Activated T-cell treated with anti-CD3 and anti-CD28 coated beads, Interleukin-2, amount 50 U/mL, for 1 hour (primary cell): ENCODE measurements at places on chromosomes 7 and 10.

DNA sequence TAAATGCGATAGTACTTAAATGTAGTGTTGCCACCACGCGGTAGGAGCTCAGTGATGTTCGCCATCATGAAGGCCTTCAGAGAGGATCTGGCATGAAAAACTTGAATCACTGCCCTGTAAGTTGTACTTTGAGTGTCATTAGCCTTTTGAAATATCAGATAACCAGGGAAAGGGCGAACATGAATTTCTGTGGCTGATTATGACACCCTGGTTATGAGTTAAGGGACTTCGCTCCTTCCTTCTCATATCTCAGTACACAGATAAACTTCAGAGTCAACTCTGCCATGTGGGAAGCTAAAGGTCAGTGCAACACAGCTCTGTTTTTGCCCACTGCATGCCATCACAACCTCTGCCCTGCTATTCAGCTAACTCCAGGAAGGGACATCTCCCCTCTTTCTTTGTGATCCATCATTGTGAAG, 8.9 kb upstream of the ACSL5 start:
- no peak for DNase-seq

DNA sequence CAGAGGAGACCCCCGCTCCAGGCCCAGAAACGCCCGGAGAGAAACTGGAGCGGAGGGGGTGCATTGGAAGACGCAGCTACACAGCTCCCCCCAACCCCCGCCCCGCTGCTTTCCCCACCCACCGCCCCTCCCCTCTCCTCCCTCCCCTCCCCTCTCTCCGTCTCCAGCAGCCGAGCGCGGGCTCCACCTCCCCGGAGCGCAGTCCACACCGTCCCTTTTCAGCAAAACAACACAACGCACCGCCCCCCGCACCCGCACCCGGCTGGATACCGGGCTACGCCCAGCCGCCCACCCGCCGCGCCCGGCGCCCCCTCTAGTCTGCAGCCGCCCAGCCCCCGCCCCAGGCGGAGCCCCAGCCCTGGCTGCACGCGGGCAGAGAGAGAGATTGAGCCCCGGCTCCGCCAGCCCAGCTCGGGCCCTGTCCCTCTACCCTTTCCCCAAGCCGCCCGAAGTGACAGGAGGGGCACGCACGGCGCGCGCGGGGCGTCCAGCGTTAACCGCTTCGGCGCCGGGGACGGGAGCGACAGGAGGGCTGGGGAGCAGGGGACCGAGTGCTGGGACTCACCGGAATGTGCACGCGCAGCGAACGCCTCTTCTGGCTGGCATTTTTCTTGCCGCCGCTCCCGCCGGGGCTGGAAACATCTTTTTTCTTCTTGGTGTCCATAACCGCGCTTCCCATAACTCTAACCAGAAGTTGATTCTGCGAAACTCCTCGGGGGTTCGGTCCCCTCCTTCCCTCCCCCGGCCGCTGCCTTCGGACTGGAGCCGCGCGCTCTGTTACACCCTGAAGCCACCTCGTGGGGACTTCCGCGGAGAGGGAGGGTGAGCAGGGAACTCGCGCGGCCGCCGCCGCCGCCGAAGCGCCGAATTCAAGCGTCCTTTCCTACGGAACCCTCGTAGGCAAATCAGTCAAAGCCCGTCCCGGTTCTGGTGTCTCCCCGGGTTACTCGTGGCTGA, 695 bp downstream of the PRKAG2 start:
- peak; percentile 76 for DNase-seq

DNA sequence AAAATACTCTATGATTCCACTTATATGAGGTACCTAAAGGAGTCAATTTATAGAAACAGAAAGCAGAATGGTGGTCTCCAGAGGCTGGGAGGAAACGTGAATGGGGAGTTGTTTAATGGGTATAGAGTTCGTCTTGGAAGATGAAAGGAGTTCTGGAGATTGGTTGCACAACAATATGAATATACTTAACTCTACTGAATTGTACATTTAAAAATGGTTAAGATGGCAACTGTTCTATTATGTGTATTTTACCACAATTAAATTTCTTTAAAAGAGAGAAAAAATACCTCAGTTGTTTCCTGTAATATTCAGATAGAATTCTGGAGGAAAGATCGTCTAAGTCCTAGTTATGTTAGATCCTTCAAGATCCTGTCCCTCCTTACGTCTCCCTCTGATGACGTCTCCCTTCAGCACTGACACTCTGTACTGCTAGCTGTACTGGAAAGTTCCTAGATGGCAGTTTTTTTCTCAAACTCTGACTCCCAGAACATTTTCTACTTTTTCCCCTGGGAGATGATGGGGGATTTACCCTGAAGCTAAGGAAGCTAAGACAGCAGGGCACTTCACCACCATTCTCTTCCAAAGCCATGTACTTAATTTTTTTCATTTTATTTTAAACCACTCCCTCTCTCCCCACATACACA, 53.2 kb upstream of the CAV2 start:
- no peak for DNase-seq

DNA sequence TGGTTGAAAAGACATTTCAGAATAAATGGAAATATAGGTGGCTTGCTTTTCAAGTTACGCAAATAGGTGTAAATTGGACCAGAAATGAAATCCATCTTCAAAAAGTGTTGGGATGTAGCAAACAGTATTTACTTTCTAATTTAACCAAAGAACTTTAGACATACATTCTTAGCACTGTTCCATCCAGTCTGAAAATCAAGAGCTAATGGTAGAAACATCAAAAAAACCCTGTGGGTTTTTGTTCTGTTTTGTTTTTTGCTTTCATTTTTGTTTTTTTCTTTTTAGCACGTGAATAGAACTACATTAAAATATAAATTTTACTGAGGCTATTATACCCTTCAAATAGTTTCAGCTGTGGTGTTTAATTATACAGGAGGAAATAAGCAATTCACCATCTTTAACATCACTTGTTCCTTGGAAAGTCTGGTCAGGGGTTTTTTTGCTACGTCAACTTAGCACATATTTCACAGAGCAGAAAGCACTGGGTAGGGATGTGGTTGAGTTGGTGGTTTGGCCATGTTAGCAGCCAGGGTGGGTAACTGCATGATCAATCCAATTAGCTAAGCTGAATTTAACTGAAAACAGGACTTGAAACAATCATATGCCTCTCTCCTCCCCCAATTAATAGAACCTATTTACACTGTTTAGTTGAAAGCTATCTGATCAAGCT, 275.4 kb upstream of the PFKP start:
- no peak for DNase-seq

DNA sequence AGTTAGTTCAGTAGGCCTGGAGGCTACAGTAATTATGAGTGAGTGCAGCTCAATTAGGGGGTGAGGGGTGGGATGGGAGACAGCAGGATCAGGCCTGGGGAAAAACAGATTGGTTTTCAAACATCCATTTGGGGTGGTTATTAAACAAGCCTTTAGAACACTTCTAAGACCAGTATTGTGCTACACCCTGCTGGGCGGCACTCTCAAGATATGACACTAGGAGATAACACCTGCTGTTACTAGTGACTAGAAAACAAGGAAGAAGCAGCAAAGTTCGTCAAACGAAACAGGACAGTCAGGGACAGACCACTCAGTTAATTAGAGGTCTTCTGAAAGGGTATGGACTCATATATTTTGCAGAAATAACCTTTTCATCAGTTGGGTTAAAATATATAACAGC, 353.6 kb downstream of the PTEN start:
- DNase-seq: no peak

DNA sequence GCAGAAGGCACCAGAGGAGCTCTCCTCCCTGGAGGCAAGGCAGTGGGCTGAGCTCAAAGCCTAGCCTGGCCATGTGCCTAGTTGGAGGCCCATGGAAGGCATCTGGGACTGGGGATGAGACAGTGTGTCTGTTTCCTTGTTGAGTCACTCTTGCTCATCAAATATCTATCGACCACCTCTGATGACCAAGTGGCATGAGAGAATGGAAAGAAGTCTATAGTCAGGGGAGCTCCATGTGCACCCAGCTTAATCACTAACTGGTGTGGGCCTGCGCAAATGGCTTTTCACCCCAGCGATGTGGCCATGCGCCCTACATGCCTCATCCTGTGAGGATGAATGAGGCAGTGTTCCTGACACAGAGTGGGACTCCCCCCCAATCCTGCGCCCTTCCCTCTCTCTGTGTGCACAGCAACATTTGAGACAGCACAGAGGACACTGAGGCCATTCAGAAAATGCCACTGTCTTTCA, 229.9 kb downstream of the RPS24 start:
- DNase-seq: no peak

GRCh38 chr7:67371429-67372305, 375.0 kb downstream of the TYW1 start:
- DNase-seq: peak; percentile 40
